Frontal cortex (tissue), 4 donors: ENCODE measurements at places on chromosomes 12 and 14. TPM values are rescaled to one million over a fixed set of nuclear protein-coding genes. Genes with fewer than 3 reads are reported as not detected.

DNA sequence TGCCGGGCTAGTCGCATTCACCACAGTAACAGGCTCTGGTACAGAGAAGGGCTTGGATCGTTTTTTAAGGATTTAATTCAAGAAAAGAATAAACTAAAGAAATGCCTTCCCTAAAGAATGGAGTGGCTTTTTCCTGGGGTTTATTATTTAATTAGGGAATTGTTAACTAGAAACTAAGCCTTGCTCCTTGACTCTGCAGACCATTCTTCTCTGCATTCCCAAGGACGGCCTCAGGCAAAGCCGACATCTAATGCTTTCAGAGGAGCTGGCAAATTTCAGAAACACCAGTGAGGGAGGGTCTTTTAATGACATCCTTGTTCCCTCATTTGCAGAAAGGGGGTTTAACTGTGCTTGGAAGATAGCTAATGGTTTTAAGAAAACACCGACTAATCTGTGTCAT, 174.0 kb downstream of the EGLN3 start:
- no peak for DNase-seq

DNA sequence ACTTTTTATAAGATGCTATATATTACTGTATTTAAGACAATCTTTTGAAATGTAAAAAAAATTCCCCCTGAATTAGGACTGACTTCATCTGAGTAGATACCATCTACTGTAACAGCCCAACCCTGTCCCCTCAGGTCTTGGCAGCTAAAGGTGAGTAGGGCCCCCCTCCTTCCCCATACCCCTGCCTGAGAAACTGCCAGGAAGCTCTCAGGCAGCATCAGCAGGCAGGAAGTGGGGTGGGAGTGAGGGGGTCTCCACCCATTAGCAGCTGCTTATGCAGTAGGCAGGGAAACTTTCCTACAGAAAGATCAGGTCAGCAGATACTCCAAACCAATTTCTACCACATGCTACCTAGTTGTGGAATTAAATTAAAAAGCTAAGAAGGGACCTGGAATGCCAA, 62.5 kb downstream of the PAX9 start:
- DNase-seq, result no peak

DNA sequence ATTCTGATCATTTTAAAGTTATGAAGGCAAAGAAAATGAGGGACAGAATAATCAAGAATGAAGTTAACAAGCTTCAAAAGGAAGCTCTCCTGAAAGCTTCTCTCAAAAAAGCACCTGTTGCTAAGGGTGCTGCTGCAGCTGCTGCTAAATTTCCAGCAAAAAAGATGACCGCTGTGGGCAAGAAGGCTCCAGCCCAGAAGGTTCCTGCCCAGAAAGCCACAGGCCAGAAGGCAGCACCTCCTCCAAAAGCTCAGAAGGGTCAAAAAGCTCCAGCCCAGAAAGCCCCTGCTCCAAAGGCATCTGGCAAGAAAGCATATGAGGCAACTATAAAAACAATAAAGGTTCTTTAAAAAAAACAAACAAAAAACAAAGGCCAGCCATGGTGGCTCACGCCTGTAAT, 52.7 kb upstream of the NR2C1 start:
- DNase-seq, result no peak

Gene PRPH
- 0.82 TPM for total RNA-seq

Gene SPX
- 0.41 TPM for total RNA-seq

DNA sequence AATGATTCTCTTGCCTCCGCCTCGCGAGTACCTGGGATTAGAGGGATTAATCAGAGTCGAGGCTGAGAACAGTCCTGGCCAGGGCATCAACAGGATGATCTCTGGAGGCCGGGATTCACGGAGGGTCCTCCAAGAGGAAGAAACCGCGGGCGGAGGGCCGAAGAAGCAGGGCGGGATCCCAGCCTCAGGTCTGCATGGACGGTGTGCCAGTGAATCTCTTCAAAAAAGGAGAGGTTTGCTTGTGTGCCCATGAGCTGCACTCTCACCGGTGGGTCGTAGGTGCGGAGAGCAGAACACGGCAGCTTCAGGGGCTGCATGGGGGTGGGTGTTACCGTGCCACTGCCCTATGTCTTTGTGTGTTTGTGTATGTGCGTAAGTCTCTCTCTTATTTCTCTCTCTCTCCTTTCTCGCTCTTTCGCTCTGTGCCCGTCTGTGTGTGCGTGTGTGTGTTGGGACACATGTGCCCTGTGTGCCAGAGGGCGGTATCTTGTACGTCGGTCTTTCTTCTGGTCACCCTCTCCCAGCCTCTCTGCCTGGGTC, 768.2 kb upstream of the ALG10B start:
- DNase-seq, result no peak

- DNase-seq, result no peak
These were observed 209.1 kb downstream of the FOXN3 start for GRCh38 chr14:89207925-89208328.

DNA sequence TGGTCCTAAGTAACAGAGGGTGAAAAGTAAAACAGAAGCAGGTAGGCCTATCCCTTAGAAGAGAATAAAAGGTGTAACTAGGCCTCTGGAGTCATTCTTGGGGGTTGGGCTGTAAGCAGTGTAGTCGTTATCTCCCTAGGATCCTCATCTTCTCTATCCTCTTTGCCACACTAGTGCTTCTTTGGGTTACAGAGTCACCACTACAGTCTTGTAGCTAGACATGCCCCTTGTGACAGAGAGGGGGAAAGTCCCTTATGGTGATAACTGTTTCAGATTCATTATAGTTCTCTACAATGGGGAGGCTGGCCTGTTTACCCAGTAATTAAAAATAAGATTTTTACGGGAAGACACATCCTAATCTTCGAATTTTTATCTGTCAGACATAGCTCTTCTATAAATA, 16.4 kb upstream of the SRP54 start:
- no peak for DNase-seq

- DNase-seq, result no peak
These were observed 20.5 kb downstream of the TMBIM6 start for GRCh38 chr12:49761677-49762467.

- DNase-seq, result no peak
These were observed 1.0 kb upstream of the GPD1 start for GRCh38 chr12:50102646-50103309.

Gene ESPL1
- total RNA-seq, result 1.2 TPM

Gene GPD1
- total RNA-seq, result 9.4 TPM

Gene LTA4H
- total RNA-seq, result 37.5 TPM

DNA sequence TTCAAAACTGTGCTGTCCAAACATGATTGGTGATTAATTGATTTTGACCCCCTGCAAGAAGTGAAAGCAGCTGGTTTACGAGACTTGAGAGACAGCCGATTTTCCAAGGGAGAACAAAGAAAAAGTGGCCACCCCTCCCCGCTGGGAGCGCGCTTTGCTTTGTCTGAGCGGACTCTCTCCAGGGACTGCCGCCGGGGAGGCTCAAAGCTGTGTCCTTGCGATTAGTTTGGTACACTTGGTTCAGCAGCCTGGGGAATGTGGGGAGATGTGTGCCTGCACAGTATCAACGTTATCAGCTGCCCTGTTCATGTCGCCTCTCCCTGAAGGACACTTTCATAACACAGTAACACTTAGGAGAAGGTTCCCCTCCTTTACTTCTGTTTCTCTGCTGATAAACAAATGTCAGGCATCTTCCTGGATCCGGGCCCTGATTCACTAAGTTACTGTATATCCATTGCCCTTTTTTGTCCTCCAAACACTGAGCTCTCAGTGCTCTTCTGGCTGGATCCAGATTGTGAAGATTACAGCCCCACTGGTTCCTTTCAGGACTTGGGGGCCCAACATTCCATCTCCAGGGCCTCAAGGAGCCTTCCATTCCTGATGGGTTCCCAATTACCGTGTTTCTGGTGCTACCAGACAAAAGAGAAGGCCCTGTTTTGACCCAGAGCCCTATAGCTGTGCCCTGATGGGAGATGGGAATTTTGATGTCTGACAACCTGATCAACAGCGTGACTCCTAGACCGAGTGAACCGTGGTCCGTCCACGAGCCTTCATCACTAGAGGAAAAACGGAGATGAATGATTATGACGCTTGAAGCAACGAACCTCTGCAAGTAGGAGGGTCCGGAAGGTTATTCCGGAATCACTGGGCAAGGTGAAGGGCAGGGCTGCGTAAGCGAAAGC, 31.7 kb upstream of the TUBA1C start:
- DNase-seq, result peak; percentile 21

- DNase-seq, result no peak
These were observed 161.9 kb downstream of the CAPZA3 start for GRCh38 chr12:18899678-18900317.

Gene NELL2
- total RNA-seq, result 2,116 TPM

DNA sequence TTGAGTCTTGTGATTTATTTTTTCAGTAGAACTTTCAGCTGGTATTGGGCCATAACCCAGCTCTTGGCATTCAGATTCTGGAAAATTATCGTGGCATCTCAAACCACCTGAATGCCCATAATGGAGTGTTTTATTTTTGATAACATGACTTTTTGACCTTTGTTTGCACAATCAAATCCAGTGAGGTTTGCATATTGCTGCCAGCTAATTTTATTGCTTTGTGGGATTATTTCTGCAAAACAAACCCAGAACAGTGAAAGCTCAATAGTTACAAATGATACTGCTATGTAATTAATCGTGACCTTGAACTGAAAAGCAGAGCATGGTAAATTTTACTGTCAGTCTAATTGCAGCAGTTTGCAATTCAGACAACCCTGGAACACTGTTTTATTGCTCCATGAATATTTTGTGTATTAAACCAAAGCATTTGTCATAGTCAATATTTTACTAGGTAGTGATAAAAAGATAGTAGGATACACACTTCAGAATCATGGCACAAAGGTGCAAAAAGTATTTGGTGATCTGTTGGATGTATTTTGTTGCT, 255.2 kb upstream of the NAV3 start:
- no peak for DNase-seq

Gene WSCD2
- total RNA-seq, result 2.9 TPM
